ENCODE measurements at places on chromosomes 7 and 10.

DNA sequence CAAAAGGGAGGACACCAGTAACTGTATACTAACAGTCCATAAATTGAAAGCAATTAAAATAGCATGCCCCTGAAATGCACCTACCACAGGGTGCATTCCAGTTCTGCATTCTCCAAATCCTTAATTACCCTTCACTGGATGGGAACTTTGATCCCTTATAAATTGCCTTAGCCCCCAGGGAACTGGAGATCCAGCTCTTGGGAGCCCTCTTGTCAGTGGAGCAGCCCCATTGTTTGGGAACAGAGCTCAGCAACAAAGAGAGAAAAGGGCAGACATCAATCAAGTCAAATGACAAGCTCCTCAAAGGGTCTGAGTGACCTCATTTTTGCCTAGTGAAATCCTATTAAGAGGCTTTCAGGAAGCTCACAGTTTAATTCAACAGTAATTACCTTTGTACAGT, 472.6 kb downstream of the XPNPEP1 start:
- no peak for DNase-seq

DNA sequence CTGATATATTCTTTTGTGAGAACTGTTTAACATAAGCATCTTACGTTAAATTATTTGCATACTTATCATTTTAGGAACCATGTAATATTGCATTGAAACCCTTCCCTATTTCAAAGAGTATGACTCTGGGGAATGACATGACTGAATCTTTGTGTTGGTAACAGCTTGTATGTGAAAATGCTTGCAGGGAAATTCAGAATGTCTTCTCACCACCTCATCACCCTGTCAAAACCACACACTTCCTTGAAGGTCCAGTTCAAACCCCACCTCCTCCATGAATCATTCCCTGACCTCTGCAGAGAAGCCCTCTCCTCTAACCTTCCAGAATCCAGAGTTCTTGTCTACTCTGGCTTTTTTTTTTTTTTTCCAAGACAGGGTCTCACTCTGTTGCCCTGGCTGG, 26.3 kb upstream of the NKX2-3 start:
- no peak for DNase-seq

DNA sequence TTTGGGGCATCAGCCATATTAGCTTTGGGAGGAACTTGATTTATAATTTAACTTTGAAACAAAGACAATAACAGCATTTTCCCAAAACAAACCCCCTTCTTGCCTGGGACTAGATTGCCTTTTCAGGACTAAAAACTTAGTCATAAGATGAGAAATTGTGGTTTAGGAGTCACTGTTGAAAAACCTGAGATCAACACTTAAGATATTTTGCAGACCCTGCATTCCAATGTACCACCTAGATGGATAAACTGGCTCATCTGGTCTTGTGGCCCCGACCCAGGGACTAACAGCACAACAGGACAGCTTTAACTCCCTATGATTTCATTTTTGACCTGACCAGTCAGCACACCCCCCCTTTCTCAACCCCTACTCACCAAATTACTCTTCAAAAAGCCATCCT, 1165.4 kb downstream of the XPNPEP1 start:
- DNase-seq, result no peak

GRCh38 chr7:9600974-9601373, 1167.6 kb downstream of the NXPH1 start:
- DNase-seq, result no peak

DNA sequence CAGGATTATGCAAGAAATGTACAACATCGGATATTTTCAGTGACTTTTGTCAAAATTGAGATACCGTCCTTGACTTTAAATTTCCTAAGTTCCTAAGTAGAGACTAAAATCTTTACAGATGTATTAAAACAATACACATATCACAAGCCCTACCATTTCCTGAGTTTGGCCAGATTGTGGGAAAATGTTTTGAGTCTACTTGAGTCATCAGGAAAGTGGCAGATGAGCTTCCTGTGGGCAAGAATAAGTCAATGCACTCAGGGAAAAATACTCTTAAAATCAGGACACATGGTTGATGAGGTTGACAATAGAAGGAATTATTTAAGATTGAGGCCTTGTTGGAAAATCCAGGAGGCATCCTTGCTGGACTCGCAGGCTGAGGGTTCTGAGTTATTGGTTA, 162.5 kb downstream of the SNX10 start:
- no peak for DNase-seq

- DNase-seq, result no peak
These were observed 49.4 kb upstream of the CTBP2 start for GRCh38 chr10:125209591-125210355.

GRCh38 chr7:7682861-7683260, 35.5 kb downstream of the RPA3 start:
- DNase-seq, result no peak

GRCh38 chr10:3043512-3044368, 23.6 kb upstream of the PFKP start:
- DNase-seq, result peak; percentile 41

DNA sequence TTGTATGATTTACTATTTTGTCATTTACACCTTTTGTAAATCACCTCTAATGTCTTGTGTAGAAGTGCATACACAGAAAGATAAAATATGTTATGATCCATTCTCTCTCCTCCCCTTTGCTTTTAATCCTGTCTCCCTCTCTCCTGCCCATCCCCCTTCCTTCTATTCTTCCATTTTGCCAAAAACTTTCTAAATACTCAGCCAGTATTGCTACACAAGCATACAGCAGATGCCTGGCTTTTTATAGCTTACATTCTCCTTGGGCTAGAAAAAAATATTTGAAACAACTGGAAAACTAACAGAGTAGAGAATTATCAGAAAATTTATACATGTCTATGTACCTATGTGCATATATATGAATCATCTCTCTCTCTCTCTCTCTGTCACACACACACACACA, 308.7 kb upstream of the BMPER start:
- no peak for DNase-seq

DNA sequence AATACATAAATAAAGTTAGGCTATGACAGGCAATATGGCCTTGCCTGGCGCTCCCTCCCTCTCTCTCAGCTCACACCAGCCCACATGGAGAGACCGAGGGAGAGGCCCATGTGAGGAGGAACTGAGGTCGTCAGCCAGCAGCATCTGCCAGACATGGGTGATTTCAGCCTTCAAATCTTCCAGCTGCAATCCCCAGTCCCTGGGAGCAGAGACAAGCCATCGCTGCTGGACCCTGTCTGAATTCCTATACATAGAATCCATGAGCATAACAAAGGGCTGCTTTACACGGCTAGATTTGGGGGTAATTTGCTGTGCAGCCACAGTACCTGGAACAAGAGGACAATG, 35.6 kb downstream of the ANKRD16 start:
- DNase-seq, result no peak

GRCh38 chr7:150974468-150975391, 3.4 kb downstream of the KCNH2 start:
- peak; percentile 77 for DNase-seq

GRCh38 chr7:155291045-155291530, 6.6 kb upstream of the INSIG1 start:
- no peak for DNase-seq

DNA sequence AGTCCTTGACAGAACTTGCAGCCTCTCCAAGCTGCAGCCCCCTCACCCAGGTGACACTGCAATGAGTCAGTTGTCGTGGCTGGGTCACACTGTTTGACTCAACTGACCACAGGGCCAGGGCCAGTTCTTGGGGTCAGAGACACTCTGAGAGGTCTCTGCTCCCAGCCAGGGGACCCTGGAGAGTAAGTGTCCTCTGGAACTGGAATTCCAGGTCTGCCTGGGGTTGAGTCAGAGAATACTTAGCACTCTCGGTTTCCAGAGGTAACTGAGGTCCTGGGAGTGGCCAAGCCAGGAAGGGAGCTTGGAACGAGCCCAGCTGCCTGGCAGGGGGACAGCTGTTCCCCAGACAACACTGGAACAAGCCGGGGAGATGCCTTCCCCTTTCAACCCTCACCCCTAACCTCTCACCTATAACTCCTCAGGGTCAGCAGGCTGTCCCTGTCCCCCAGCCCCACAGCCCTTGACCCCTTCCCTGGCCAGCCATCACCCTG, 2.2 kb upstream of the MYL10 start:
- DNase-seq, result no peak

DNA sequence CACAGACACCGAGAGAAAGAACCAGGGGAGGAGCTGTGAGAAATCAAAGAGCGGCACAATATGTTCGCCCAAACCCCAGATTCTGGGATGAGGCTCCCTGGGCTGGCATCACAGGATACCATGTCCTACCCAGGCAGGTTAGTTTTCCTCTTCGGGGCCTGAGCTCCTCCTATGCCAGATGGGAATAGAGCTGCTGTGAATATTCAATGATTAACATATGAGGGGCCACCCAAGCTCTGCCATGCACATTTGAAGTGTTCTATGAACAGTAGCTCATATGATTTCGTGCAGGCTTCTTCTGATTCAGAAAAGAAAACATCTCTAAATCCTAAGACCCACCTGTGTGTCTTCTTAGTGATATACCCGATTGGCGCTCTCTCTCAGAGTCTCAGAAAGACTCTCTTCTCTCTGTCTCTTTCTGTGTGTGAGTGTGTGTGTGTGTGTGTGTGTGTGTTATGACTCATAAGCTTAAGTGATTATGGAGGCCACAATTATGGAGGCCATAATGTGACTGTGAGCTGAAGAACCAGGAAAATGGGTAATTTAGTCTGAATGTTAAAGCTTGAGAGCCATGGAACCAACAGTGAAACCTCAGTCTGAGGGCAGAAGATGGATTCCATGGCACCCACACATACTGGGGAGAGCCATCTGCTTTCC, 220.5 kb downstream of the KLF6 start:
- no peak for DNase-seq

DNA sequence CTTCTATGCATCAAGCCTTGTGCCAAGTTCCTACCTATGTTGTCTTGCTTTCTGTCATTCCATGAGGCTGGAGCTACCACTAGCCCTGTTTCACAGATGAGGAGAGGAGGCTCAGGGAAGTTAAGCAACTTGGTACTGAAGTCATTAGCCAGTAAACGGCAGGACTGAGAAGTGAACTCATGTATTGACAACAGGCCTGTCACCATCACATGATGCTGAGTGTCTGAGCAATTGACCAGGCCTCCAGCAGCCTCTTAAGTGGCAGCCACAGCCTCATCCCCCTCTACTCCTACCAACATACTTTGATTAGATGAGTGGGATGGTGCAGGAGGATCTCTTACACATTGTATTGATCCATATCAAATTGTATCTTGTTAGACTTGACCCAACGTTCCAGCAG, 317.6 kb downstream of the GRID1 start:
- no peak for DNase-seq

- no peak for DNase-seq
These were observed 84.6 kb upstream of the PDGFA start for GRCh38 chr7:604001-604883.

DNA sequence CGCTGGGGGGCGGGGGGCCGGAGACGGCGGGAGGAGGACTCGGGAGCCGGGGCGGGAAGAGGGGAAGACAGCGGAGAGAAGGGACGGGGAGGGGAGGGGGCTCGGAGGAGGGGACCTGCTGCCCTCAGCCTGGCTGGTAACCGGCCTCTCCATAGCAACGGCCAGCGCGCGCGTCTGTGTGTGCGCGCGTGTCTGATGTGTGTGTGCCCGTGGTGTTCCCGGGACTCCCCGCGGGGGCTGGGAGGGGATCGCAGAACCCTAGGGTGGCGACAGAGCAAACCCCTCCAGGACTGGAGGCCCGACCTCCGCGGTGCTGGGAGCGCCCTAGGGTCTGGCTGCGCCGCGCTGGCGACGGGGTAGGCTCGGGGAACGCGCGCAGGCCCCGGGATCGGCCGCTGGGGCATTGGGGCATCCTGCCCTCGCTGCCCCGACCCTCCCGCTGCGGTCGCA, 356.3 kb downstream of the DNAJB6 start:
- DNase-seq, result no peak

DNA sequence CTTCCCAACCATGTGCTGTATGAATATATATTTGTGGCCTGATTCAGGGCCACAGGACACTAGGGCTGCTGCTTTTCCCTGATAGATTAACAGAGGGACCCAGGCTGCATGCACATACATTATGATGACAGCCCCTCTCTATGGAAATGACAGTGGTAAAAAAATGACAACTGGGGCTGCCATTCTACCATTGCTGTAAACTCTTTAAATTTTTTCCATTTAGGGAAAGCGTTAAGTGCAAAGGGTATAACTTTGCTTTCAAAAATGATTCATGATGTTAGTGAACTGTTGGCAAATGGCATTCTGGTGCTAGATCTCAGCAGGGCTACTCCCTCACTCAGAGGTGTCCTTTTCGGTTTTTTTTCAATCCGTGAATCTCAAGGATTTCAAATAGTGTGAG, 4.2 kb downstream of the CTBP2 start:
- no peak for DNase-seq

GRCh38 chr10:90862908-90863514, 5.2 kb upstream of the HTR7 start:
- DNase-seq, result no peak

GRCh38 chr10:49177391-49178355, 10.5 kb downstream of the TMEM273 start:
- no peak for DNase-seq

GRCh38 chr10:130631142-130632096, 495.2 kb downstream of the GLRX3 start:
- DNase-seq, result no peak

GRCh38 chr10:95177429-95177828, 16.6 kb upstream of the ACSM6 start:
- DNase-seq, result no peak

GRCh38 chr7:28856656-28857055, 101.5 kb downstream of the TRIL start:
- no peak for DNase-seq

DNA sequence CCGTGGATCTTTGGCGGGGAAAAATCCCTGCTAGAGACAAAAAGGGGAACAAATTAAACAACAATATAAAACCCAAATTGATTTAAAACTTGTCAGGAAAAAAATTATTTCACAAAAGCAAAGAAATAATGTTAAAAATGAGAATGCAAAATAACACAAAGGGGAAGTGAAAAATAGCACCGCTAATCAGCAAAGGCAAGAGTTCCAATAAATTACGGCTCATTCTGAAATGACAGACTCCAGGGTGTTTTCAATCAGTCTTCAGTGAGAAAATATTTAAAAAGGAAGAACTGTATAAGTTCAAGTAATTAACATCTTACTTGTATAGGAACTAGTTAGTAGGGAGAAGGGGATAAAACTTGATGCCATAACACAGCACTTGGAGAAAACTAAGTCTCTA, 336.8 kb downstream of the LRRTM3 start:
- DNase-seq, result no peak

DNA sequence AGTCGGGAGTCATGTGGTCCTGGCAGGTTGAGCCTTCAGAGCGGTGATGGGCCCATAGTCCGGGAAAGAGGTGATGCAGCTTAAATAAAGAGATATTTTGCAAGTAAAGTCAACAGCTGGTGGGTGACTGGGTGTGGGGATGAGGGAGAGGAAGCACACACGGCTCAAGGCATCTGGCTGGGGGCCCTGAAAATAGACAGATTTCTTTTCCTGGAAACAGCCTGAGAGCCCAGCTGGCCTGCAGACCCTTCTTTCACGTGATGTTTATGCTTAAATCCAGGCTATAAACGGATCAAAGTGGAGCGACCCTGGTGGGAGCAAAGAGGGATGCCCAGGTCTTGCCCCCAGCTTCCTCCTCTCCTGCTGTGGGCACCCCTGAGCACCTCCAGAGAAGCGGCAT, 149.1 kb downstream of the TEX36 start:
- DNase-seq, result no peak
